SHP77 (cell line): ENCODE measurements at places on chromosomes 1 and 21.

DNA sequence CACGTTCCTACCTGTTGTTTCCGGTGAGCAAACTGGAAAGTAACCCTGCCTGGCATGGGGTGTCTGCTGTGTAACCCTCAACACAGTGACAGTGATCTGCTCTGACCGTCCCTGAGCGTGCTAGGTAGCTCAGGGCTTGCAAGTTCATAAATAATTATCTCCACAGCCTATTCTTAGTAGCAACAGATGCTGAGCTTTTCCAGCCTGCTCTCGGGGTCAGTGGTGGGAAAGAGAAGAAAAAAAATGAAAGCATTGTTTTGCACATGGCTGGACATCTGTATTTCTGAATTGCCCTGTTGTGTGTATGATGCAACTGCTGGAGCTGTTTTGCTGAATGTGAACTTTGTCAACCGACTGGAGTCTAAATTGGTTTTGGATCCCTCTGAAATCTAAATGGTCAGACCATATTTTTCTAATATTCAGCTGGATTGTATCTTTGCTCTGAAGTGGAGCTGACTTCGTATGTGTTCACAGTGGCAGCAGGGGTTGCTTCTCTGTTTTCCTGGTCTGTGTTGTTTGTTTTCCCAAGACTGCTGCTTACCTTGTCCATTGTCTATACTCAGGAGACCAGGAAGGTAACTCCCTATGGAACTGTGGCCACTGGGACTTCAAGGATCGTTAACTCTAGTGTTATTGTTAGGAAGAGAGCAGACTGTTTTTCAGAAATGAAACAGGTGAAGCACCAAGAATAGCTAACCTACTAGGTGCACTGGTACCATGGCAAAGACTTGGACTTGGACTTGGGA lies 27.0 kb downstream of the TGFB2 start:
- no peak for DNase-seq

- no peak for DNase-seq
These were observed 226.1 kb downstream of the RGS7 start for GRCh38 chr1:241130881-241131280.

DNA sequence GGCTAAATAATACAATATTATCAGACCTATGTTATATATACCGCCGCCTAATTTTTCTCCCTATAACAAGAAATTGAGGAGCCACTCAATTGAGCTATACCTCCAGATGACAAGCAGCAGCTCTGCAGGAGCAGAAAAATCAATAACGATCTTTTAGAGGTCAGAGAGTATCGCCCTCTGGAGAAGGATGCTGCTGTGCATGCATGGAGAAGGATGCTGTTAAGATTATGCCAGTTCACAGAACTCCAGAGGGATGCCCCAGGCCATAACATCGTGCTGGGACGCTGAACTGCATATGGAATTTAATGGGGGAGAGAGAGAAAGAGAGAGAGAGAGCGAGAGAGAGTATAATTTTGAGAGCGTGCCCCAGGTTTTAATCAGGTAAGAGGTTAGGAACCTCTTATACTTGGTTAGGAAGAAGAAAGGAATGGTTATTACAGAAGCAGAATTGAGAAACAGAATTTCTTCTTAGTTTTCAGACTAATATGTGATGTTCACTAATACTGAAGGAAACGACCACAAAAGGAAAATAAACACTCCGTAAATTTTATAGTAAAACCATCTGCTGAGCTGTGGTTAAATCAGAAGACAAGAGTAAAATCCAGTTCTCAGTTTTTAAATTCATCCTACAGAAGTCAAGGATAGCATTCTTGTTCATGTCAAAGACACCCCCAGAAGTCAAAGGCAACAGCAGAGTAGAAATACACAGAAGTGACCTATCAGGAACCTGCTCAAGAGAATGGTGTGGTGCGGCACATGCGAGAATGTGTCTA lies 111.1 kb downstream of the SMYD2 start:
- DNase-seq = no peak

- no peak for DNase-seq
These were observed 73.0 kb upstream of the ABCD3 start for GRCh38 chr1:94345148-94345721.

DNA sequence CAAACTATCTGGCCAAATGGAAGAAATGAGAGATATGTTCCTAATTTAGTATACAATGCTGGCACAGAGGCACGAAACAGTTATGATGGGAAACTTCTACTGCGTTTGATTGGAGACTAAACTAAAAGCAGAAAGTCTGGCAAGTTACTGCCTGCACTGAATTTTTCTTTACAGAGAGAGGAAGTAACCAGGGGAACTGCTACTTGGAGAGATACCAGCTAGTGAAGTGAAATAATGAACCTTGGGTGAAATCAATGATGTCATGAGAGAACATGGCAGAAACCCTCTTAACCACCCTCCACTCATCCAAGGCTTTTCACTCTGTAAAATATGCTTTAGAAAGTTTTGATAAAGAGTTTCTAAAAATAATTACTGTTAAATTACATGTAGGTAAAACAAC lies 29.3 kb downstream of the NIBAN1 start:
- no peak for DNase-seq

DNA sequence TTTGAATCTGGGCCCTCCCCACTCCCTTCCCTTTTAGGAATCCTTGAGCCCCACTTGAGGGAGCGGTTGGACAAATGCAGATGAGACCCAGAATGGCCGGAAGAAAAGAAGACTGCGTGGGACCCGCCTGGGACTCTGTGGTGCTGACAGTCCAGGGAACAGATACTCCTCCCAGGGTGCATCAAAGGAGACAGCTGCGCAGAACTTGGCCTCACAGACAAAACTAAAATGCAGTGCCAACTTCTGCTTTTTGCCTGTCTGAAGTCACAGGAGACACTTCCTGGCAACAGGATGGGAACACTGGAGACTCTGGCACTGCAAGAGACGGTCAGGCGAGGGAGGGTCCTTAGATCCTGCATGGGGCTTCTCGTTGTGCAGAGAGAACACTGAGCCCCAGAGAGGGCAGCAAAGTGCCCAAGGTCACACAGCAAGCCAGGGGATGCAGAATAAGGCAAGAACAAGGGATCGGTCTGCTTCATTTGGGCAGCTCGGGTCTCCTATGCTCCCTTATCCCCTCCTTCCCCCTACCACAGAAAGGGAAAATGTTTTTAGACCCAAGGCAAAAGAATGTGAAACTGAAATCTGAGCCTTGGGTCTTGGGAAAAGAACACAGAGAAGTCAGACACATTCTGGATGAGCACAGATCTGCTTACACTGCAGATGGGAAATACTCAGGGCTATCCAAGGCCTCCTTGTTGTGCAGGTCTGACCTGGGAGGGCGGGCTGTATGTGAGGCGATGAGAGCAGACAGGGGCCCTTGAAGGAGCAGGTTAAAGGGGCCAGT lies 182.4 kb downstream of the TRABD2B start:
- no peak for DNase-seq

- DNase-seq = peak; percentile 55
These were observed 612 bp downstream of the PSMA5 start for GRCh38 chr1:109425391-109426280.

DNA sequence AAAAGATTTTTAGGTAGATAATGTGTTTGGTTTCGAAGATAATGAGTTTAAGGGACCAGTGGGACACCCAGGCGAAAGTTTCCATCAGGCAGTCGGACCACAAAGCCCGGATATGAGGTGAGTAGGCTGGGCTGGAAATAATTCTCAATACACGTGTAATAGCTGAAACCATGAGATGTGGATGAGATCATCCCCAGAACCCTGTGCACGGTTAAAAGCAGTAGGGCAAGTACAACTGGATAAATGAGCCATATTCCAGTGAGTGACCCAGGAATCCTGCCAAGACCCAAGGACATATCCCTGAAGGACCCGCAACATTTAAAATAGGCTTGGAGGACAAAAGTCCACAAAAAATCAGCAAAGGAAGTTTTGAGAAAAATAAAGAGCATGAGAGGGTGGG lies 21.5 kb upstream of the NHLH2 start:
- DNase-seq = no peak

DNA sequence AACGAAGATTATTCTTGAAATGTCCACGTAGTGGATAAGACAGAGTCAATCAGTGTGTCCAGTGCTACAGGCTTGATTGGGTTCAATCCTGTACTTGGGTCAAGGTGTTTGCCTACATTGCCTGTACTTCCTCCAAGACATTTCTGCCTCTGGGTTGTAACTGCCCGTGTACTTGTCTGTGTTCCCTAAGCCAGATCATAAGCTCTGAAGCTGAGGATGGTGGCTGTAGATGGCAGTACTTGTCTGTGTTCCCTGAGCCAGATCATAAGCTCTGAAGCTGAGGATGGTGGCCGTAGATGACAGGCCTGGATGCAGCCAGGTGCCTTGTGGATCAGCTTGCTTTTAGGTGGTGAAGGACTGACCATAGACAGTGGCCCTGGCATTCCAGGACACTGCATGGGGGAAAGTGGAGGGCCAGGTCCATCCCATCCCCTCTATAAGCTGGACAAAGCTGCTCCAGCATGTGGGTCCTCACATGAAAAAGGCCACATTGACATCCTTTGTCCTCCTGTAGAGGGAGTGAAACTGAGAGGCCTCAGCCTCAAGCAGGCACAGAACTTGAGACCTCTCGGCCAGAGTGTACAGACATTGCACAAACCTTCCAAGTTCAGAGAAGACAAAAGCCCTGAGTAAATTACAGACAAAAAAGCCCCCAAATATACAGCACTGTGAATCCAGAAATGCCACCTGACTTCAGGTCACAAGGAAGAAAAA lies 2.0 kb upstream of the SRM start:
- no peak for DNase-seq

DNA sequence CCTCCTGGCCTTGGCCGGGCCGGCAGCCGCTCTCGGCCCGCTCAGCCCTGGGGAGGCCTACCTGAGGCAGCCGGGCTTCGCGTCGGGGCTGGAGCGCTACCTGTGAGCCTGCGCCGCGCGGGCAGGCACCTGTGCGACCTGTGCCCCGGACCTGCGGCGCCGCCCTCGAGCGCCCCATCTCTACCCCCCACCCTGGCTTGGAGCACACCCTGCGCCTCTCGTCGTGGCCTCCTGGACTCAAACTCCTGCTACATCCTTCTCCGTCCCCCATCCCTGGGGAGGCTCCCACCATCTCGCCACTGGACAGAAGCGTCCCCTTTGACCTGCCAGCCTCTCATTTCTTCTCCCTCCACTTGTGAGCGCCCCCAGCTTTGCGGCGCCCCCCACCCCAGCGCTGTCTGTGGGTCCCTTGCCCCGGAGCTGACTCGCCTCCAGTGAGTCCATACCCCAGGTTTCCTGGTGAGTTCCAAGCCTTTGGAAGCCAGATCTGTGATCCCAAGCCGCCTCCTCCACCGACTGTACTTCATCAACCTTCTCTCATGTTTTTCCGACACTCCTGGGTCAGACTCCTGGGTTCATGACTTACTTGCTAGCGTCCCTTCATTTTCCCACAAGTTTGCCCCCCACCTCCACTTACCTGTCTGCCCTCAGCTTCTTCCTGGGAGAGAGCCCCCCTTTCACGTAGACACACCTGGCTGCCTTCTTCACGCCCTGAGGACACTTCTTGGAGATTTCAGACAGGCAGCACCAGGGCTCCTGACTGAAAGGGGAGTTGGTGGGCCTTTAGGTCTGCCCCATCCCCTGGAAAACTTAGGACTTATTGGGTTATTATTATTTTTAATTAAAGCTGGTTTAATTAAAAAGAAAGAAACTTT lies 1.3 kb downstream of the FOXE3 start:
- no peak for DNase-seq

DNA sequence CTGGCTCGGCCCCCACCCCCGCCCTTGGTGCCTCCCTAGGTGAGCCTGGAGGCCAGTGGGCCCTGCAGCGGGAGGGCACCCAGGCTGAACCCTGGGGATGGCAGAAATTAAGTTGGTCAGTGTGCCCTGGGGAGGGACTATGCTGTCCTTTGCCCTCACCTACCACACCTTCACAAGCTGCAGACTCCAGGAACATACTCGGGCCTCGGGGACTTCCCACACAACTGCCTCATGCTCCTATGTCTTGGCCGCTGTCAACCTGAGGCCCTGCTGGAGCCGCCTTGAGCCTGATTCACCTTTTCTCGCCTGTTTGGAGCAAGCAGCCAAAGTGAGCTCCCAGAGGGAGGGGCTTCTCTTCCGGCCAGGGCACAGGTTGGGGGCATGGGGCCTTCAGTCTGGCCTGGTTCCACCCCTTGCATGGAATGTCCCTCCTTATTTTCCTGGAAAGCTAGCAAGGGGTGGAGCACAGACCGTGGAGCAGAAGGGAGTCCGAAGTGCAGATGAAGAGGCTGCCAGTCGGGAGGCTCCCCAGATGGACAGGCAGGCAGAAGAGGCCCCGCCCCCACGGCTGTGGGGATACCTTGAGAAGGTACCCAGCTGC lies 24.7 kb downstream of the KNCN start:
- DNase-seq = no peak

- DNase-seq = no peak
These were observed 1.8 kb downstream of the NCDN start for GRCh38 chr1:35559317-35559944.

DNA sequence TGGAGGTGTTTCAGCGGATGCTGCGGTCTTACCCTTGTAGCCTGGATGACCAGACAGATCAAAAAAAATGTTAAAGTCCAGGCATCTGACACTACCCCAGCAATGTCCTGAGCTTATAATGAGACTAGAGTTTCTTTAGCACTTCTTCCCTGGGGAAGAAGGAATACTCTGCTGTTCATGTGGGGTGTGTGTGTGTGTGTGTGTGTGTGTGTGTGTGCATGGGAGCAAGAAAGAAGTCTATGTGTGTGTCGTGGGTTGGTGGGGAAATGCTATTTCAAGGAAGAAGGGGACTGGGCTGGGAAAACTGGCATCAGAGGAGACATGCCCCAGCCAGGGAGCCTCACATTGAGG lies 3.0 kb upstream of the RASSF5 start:
- DNase-seq = no peak

DNA sequence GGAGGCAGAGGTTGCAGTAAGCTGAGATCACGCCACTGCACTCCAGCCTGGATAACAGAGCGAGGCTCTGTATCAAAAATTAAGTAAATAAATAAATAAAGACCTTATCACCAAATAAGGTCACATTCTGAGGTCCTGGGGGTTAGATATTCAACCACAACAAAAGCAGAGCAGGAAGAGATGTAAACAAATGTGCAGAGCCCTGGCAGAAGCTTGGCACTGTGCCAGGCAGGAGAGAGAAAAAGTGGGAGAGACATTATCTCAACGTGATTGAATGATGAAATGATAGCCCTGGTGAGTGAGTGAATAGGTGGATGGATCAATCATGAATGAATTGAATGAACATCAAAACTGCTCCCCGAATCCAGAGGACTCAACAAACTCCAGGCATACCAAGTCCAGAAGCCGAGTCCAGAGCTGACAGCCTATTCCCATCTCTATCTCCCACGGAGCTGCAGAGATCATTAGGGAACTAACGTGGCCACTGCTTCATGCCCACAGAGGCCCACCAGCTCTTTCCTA lies 150.7 kb downstream of the TOMM20 start:
- no peak for DNase-seq

GRCh38 chr1:151846686-151847237 lies 6.8 kb downstream of the THEM5 start:
- DNase-seq = no peak

DNA sequence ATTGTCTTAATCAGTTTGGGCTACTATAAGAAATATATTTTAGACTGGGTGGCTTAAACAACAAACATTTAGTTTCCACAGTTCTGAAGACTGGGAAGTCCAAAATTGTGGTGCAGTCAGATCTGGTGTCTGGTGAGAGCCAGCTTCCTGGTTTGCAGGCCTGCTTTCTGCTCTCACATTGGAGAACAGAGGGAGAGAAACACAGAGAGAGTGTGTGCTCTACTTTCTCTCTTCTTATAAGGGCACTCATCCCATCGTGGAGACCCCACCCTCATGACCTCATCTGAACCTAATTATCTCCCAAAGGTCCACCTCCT lies 4.1 kb downstream of the LEPR start:
- no peak for DNase-seq

- DNase-seq = no peak
These were observed 1.2 kb upstream of the C1orf74 start for GRCh38 chr1:209785592-209785991.
